ENCODE measurements at places on chromosomes 11 and 22.

- no peak for DNase-seq
These were observed 5.6 kb downstream of the DGCR8 start for GRCh38 chr22:20085651-20086050.

- no peak for DNase-seq
These were observed 331.4 kb downstream of the DLG2 start for GRCh38 chr11:85295694-85296271.

DNA sequence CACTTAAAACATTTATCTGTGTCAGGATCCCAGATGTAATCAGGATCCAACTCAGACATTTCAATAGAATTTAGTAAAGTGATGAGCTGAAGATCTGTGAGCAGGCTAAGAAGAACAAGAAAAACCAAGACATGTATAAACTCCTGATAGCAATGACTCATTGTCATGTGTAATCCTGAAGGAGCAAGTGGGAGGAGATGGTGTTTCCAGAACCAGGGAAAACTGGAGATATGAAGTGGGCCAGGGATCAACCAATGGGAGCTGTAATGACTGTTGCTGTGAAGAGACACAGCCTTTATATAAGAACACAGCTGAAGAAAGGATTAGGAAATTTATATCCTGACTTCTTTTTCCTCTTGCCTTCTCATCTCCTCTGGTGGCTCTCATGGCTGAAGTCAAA lies 682.5 kb upstream of the ARHGAP42 start:
- DNase-seq = no peak

DNA sequence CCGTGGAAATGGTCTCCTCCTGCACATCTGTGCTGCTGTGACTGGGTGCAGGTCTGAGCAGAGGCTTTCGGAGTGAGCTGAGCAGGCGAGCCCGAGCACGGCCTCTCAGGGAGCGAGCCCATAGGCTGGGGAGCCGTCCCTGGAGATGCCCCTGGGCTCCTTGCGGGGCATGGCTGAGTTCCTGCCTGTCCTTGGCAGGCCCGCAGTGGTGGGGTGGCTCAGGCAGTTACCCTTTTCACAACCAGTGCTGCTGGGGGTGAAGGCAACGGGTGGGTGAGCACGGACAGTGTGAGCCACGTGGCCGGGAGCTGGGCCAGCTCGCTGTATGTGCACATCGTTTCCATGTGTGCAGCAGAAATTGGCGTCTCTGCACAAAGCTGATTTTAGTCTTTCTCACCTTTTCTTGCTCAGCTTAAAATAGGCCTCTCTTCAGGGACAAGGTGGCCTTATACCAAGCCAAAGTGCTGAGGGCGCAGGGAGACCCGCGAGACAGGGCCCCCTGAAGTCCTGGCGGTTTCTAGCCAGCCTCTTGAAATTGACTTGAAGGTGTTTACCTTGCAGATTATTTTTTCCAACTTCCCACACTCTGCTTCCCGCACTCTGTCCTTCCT lies at the start of gene TP53AIP1:
Gene TP53AIP1, minus strand, starts transcription at position 55 of the 611 bp plus-strand sequence. CDS start 5,053 bp downstream, outside the sequence.
- no peak for DNase-seq

DNA sequence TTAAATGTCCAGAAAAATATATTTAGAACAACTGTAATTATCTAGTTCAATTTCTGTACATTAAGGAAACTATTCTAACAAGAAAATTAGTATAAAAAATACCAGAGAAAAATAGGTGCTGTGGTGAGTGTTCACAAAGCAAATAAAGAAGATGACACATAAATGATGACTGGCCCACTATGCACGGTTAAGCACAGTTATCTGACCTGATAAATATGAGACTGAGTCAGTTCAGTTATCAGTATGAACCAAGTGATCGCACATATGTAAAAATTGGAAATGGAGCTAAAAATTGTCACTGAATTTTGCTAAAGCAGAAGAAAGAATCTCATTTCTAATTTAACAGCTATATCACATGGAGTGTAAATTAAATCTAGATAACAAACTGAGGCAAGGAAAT lies 18.8 kb upstream of the MAML2 start:
- no peak for DNase-seq

DNA sequence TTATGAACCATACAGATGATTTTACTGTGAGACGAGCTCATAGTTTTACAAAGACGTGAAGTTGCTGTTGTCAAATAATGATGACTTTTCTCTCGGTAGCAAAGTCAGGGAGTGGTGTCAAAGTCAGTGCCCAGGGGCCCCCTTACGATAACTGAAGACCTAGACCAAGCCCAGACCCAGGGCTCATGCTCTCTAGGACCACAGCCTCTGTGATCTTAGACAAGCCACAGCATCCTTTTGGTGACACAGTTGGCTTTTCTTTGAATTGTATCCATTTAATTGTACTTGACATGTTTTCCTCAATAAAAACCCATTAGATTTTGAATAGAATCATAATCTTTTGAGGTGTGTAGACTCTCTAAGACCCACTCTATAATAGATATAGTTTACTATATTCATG lies 17.9 kb upstream of the POGLUT3 start:
- no peak for DNase-seq

GRCh38 chr11:128069665-128070064 lies 517.7 kb downstream of the ETS1 start:
- DNase-seq = no peak

Data from T-helper 1 cell (primary cell).